ENCODE measurements at places on chromosomes 13 and 19.

- no peak for DNase-seq
Measured at GRCh38 chr19:54188215-54188871, 1.0 kb downstream of the MBOAT7 start.

GRCh38 chr13:91399189-91400062, 1.0 kb downstream of the GPC5 start:
- DNase-seq, result no peak

DNA sequence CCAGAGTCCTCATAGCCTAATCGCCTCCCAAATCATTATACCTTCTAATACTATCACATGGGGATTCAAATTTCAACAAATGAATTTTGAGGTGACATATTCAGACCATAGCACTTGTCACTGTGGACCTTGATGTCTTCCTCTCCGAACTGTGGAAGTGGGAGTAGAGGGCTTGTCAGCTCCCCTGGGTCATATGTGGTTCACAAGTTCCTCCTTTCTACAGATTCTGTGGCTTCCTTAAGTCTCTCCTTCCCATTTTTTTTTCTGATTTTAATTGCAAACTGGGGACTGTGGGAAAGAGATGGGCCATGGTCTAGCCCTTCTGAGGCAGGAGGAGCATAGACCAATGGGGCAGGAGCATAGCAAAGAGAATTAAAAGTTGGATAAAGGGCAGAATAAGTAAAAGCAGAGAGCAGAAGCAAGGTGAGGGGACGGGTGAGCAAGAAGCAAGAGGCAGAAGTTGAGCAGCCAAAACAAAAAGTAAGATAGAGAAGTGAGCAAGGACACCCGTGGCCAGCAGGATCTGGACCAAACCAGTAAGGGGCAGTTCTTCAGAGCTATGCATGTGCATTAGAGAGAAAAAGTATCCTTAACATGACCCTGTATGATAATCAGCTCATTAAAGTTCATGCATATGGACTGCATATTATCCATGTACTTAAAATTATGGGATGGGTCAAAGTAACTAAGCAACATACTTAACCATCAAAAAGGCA, 2.6 kb upstream of the SIGLEC7 start:
- no peak for DNase-seq

GRCh38 chr19:30228835-30229524, 143.2 kb upstream of the ZNF536 start:
- DNase-seq, result no peak

- DNase-seq, result no peak
Measured at GRCh38 chr13:112446347-112446861, 70.2 kb downstream of the SPACA7 start.

DNA sequence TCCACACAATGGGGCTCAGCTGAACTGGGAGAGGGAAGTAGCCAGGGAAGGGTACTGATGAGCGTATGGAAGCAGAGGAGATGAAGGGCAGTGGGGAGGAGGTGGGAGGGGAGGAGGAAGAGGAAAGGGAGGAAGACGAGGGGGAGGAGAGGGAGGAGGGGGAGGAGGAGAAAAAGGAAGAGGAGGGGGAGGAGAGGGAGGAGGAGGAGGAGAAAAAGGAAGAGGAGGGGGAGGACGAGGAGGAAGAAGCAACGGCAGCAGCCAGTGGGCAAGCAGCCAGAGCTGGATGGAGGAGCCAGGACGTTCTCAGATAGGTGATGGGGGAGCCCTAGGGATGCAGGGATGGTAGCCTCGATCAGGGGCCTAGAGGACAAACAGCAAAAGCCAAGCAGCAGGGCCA, 5.6 kb downstream of the CERS4 start:
- no peak for DNase-seq

DNA sequence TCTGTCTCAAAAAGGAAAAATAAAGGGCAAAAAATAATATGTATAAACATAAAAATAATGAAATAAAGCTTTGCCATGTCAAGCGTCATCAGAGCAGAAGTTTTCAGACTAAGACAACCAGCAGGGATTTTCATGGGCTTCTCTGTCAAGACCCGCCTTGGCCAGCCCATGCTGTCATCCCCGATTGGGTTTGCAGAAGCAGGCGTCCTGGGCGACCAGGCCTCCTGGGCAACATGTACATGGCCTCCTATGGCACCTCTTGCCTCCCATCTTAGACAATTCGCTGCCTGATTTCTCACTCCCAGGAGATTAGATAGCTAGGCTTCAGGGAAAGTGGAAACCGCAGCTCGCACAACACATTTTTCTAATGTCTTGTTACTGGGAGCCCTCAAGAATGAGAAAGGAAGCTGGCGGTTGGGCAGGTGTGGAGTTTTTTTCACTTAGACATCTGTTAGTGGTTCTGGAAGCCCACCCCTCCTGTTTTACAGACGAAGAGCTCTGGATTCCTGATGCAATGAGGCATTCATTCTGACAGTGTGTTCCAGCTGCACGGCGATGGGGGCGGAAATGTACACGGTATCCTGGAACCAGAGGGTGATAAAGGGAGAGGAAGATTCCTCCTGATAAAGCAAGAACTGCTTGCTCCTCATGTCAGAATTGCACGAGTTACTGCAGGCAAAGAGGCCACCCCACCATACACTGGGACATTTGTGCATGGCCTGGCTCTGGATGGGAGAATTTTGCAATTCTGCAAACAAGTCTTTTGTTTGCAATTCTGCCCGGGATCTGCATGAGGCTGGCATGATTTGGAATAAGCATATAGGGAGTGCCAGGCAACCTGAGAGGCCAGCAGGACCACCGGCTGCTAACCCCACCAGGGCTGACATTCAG, 47.4 kb upstream of the KATNAL1 start:
- DNase-seq, result no peak

- DNase-seq, result no peak
Measured at GRCh38 chr13:73240193-73240592, 181.4 kb downstream of the KLF5 start.

DNA sequence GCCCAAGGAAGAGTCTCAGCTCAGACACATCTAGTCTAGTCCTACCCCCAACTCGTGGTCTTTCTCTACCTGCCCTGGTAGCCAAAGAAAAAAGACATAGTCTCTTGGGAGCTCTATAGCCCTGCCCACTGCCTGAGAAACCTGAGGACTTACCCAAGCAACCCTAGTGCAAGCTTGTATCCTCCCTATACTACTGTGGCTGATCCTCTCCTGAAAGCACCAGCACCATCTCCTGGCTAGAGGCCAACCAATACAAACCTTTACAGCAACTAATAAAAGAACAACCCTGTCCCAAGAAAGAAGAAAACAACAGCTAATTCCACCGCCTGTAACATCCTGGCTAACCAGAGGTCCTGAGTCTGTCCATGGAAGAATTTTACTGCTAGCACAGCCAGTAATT, 532.4 kb downstream of the SLITRK6 start:
- no peak for DNase-seq

- DNase-seq, result no peak
Measured at GRCh38 chr13:46170268-46170667, 11.7 kb downstream of the LCP1 start.

Data from T47D (cell line).